ENCODE measurements at places on chromosomes 12 and 14.

DNA sequence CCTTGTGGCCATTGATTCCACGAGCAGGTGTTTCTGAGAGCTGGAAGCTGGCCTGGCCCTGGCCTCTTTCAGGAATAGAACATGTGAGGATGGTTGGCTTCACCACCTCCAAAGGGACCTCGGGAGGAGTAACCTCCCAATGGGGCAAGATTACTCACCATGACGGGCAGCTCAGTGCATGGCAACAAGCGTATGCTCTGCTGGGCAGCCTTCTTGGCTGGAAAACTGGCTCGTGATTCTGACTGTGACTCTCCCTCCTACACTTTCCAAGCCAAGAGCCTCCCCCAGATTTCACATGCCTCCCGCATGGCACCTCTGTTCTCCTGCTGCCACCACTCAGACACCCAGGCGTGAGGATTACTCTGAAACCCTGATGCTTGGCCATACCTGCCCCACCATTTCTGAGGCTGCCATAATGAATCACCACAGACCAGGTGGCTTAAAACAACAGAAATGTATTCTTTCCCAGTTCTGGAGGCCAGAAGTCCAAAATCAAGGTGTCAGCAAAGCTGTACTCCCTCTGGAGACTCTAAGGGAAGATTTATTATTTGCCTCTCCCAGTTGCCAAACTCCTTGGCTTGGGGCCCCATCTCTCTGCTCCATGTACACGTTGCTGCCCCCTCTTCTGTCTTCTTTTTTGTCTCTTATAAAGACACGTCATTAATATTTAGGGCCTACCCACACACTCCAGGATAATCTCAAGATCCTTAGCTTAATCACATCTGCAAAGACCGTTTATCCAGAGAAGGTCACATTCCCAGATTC is 215.9 kb downstream of the CHST11 start:
- DNase-seq: no peak

DNA sequence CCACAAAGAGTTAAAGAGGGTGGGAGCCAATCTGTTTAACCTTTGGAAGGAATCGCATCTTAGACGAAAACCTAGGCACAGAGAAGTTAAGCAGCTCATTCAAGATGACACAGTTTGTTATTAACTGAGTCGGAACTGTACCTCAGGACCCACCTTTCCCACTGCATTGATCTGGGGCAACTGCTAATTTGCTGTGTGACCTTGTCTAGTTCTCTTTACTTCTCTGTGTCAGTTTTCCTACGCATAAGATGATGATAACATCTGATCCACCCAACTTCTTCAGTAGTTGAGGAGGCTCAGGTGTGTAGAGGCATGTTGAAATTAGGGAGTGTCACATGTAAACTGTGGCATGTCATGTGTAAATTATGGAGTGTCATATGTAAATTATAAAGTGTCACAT is 186.2 kb downstream of the ZFP36L1 start:
- no peak for DNase-seq

GRCh38 chr12:101703487-101703886 is 6.0 kb downstream of the CHPT1 start:
- DNase-seq: no peak

GRCh38 chr12:106953352-106954250 is 2.1 kb upstream of the TMEM263 start:
- no peak for DNase-seq

DNA sequence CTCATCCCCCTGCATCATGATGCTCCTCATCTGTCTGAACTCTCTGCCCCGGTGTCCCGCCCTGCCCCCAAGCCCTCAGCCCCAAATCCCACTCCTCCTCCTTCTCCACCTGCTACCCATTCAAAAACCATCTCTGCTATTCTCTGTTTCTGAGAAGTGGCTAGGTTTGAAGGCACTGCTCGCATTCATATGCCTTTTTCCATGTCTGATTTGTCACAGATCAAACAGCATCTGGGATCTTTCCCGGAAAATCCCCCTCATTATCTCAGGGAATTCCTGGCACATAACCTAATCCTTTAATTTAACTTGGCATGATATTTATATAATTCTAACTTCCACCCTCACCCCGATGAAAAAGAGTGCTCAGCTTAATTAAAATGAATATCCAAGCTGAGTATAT is 3.3 kb upstream of the ADAM20 start:
- no peak for DNase-seq

DNA sequence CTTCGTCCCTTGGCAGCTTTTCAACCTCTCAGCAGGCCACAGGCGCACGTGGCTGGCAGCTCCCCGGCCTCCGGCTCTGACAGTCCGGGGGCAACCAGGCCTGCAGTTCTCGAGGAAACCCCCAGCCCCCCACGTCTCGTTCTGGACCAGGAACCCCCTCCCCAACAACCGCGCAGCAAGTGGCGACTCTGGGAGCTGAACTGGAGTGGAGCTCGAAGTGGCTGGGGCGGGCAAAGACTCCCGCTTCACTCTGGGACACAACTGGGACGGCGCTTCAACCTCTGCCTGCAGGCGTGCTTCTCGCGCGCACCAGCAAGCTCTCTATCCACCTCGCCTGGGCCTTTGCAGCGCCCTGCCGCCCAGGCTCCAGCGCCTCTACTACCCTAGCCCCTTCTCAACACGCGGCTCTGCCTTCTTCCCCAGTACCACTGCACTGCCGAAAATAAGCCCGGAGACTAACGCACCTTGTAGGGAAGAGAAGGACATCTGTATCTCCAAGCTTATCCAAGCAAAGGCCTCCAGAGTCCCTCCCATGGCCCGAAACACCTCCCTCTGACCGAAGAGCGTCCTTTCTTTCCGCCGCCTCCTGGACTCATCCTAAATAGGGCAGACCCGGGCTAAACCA is 2.4 kb upstream of the NKX2-1 start:
- DNase-seq: no peak

- DNase-seq: no peak
Observed at GRCh38 chr14:103372017-103372416, 13.2 kb upstream of the MARK3 start.

DNA sequence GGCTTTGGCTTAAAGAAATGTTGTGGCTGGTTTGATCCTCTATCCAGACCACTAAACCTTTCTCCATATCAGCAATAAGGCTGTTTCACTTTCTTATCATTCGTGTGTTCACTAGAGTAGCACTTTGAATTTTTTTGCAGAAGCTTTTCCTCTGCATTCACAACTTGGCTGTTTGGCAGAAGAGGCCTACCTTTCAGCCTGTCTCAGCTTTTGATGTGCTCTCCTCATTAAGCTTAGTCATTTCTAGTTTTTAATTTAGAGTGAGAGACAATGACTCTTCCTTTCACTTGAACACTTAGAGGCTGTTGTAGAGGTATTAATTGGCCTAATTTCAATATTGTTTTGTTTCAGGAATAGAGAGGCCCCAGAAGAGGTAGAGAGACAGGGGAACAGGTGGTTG is 13.8 kb downstream of the KCNMB4 start:
- no peak for DNase-seq

DNA sequence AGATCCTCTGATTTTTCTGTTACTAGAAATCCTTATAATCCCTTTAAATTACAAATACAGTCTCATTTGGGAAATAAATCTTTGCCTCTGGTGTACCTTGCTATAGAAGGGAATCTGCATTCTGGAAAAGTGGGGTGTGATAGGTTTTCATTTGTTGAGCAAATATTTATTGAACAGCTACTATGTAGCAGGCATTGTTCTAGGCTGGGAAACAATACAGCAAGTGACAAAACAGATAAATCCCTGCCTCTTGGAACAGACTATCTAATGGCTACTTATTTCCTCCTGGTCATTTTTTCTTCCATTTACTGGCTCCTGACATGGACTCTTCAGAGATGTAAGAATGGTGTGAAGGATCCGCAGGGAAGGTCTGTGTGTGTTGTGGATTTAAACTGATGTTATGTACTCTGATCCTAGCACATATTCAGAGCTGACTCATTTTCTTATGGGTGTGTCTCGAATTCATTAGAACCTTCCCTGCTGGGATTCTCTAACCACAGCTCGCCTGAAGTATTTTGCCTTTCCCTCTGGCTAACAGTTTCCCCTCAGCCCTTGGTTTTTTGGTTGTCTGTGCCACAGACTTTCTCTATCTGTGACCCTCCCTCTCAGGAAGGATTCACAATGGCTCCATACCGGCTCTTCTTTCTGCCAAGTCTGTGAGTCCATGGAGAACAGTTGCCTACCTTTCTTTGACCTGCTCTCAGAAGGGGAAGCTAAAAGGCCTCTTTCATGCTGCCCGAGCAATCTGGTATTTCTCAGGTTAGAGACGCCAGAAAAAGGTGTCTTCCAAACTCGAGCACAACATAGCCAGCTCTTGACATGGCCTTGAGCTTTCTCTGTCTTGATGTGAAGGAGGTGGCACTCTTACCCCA is 53.7 kb downstream of the TMTC2 start:
- DNase-seq: no peak

DNA sequence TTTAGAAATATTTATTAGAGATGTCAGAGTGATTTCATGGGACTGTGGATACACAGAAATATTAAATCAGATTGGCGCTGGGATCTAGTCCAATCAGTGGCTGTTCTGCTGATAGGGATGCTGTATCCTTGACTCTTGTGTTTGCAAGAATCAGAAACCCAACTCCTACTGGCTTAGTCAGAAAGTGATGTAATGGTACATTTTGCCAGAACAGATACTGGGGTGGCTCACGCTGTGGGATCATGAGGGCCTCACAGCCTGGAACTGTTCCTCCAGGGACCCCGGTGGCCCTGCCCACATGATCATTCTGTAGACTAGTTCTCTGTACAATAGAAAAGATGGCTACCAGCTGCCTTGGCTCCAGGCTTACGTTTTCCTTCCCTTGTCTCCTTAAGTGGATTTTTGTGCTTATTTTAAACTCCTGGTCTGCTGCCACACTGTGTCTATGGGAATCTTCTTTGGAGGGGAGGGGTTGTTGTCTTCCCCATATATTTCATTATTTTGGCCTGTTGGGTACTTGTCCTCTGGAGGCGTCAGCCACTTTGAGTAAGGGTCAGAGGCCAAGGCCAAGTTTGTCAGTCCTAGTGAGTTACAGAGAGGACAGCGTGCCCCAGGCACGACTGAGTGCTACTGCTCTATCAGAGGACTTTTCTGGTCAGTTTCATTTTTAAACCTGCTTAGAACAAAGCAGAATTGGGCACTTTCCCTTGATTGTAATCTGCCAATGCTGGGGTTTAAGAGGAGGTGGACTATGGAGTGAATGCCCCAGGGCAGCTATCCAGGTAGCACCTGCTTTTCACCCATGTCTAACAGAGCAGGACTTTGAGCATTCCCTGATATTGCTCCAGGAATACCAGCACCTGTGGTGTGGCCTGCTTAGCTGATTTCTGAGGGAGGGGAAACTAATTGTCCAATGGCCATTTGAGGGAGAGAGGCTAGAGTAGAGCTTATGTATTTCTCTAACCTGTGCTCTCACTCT is 164.3 kb downstream of the SLC5A8 start:
- DNase-seq: no peak

- peak; percentile 96 for DNase-seq
Observed at GRCh38 chr14:104826189-104826860, 25.4 kb downstream of the ZBTB42 start.

DNA sequence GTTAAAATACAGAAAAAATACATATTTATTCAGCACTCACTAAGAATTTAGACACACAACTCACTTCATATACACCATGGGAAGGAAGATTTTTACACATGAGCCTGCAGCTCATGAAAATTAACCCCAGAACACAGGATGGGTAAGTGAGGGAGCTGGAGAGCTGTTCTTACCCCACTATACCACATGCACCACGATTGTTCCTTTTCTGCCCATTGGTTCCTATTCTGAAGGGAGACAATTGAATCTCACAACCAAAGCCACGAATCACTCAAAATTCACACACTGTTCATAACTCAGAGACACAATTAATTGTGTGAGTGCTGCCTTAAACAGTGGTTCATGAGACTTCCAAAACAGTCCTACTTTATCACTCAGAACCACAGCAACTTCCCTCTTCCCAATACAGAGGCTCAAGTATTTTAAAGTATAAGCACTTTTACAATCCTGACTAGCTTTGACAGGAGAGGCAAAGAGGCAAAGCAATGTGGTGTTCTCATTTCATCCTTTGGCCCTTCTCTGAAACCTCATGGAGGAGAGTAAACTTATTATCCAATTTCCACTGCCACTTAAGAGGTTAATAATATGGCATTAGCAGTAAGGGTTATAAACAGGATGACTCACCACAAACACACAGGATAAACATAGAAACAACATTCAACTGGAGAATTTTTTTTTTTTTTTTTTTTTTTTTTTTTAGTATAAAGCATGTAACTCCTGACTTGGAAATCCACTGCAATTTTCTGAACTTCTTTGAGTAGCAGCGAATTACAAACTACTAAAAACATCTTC is 59.5 kb downstream of the ITPR2 start:
- DNase-seq: no peak

- DNase-seq: no peak
Observed at GRCh38 chr12:90801776-90802175, 153.2 kb downstream of the CCER1 start.

DNA sequence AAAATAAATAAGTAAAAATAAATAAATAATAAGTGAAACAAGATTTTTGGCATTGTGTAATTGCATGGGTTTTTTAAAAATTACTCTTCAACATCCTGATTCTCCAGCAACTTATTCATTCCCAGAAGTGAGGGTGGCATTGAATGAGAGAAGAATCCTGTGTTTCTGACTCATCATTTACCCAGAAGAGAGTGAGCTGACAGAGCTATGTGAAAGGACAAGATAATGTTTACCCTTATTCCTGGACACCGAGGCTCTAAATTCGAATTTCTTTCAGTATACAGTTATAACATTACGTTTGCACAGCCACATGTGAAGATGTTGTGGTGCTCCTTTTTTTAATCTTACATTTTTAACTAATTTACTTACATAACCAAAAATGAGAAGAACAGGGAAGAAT is 36.4 kb downstream of the BBS10 start:
- no peak for DNase-seq

DNA sequence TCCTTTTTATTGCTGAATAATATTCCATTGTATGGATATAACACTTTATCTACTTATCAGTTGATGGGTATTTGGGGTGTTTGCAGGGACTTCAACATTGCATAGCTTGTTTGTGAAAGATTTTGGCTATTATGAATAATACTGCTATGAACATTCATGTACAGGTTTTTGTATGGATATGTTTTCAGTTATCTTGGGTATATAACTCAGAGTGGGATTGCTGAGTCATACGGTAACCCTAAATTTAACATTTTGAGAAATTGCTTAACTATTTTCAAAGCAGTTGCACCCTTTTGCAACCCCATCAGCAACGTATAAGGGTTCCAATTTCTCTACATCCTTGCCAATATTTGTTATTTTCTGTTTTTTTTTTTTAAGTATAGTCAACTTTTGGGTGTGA is 27.3 kb upstream of the HELB start:
- no peak for DNase-seq

DNA sequence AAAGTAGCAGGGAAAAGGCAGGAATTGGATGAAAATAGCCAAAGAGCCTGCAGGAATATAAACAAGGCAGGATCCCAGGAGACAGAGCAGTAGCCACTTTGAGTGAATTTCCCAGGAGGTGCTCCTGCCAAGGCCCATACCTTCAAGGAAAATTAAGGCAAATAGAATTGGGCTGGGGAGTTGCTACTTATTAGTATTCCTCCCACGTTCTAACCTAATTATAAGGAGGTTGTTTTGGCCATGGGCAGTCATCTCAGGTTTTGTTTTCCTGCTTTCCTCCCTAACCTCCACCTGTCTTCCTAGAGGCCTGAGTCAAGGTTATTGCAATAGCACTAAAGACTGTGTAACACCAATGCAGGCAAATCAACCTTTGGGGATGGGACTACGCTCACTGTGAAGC is 73.1 kb downstream of the DAD1 start:
- DNase-seq: no peak

Data from stimulated activated CD4-positive, alpha-beta T cell treated with anti-CD3 and anti-CD28 coated beads, Interleukin-4, amount 100 ng/mL, for 1 hour (primary cell).